ENCODE measurements at places on chromosomes 7 and 10. TPM values are rescaled to one million over a fixed set of nuclear protein-coding genes. Genes with fewer than 3 reads are reported as not detected.

CALML3 gene
- not detected for total RNA-seq

CYTH3 gene
- total RNA-seq, result 4.6 TPM

INHBA gene
- 0.18 TPM for total RNA-seq

CTBP2 gene
- 1.0 TPM for total RNA-seq

SUN3 gene
- total RNA-seq, result not detected

MYO1G gene
- total RNA-seq, result 205 TPM

ATRNL1 gene
- 0.11 TPM for total RNA-seq

SFTPA2 gene
- total RNA-seq, result 2.7 TPM

Measured in activated T-cell treated with anti-CD3 and anti-CD28 coated beads, Interleukin-2, amount 50 U/mL, for 4 hours (primary cell).